ENCODE measurements at places on chromosomes 12 and 14. TPM values are rescaled to one million over a fixed set of nuclear protein-coding genes. Genes with fewer than 3 reads are reported as not detected.

GRCh38 chr12:84976133-84976532, 59.9 kb downstream of the TSPAN19 start:
- no peaks in the 10 kb centered on the region for H3K36me3 ChIP-seq
- H3K27me3 ChIP-seq = no peaks in the 10 kb centered on the region
- H3K4me1 ChIP-seq = no peaks in the 10 kb centered on the region
- no peak overlapping the region for H3K27ac ChIP-seq
- no peak overlapping the region for H3K4me3 ChIP-seq

GRCh38 chr12:124418156-124418555, 123.3 kb downstream of the RFLNA start:
- H3K4me3 ChIP-seq = no peak overlapping the region
- H3K36me3 ChIP-seq = peaks cover 86% of the 10 kb centered on the region
- H3K27me3 ChIP-seq = no peaks in the 10 kb centered on the region
- no peaks in the 10 kb centered on the region for H3K4me1 ChIP-seq

- no peak overlapping the region for H3K4me3 ChIP-seq
- H3K27me3 ChIP-seq = no peaks in the 10 kb centered on the region
- H3K27ac ChIP-seq = no peak overlapping the region
- H3K36me3 ChIP-seq = no peaks in the 10 kb centered on the region
Observed at GRCh38 chr14:50403419-50403818, 6.7 kb upstream of the CDKL1 start.

- no peak overlapping the region for H3K27ac ChIP-seq
- H3K36me3 ChIP-seq = no peaks in the 10 kb centered on the region
- H3K4me1 ChIP-seq = no peaks in the 10 kb centered on the region
Observed at GRCh38 chr14:49364752-49365117, 221.4 kb downstream of the RPS29 start.

DNA sequence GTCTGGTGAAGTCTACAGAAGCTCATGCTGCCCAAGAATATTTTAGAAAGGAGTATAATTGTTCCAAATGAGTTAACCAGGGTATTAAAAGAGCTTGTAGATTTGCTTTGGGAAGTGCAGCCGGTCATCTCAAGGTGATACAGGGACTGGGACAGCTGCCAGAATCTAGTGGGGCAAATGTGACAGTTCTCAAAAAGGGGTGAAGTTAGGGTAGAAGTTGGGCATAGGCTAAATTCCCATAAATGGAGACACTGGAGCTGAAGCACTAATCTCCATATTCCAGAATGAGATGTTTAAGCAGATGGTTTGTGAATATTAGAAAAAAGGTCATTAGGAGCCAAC, 94.7 kb downstream of the ANO6 start:
- no peak for DNase-seq
- H3K4me1 ChIP-seq = no peaks in the 10 kb centered on the region
- no peak overlapping the region for H3K27ac ChIP-seq
- no peaks in the 10 kb centered on the region for H3K27me3 ChIP-seq

DNA sequence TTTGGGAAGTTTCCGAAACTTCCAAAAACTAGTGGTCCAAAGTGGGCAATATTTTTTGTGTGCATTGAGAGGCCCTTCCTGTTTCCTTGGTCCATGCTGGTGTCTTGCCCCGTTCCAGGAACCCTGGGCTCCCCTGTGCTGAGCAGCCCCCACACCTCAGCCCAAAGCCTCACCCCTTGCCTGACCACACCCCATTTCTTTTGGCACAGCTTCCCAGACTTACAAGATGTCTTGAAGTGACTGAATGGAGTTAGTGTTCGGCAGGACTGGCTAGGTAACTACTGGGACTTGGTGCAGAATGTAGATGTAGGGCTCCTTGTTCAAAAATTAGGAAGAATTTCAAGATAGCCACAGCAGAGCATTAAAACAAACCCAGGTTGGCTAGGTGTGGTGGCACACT, 68.6 kb downstream of the ETV6 start:
- H3K4me3 ChIP-seq = no peak overlapping the region
- H3K27me3 ChIP-seq = no peaks in the 10 kb centered on the region
- no peak overlapping the region for H3K27ac ChIP-seq
- H3K4me1 ChIP-seq = no peaks in the 10 kb centered on the region

- no peaks in the 10 kb centered on the region for H3K27me3 ChIP-seq
- no peaks in the 10 kb centered on the region for H3K4me1 ChIP-seq
- no peak overlapping the region for H3K27ac ChIP-seq
- DNase-seq = no peak
- H3K36me3 ChIP-seq = no peaks in the 10 kb centered on the region
- H3K4me3 ChIP-seq = no peak overlapping the region
Observed at GRCh38 chr14:57634335-57634734, 140.7 kb upstream of the CCDC198 start.

GRCh38 chr12:59459966-59460660, 135.7 kb upstream of the SLC16A7 start:
- H3K4me1 ChIP-seq = no peaks in the 10 kb centered on the region
- H3K27ac ChIP-seq = no peak overlapping the region
- no peaks in the 10 kb centered on the region for H3K36me3 ChIP-seq
- H3K4me3 ChIP-seq = no peak overlapping the region

DNA sequence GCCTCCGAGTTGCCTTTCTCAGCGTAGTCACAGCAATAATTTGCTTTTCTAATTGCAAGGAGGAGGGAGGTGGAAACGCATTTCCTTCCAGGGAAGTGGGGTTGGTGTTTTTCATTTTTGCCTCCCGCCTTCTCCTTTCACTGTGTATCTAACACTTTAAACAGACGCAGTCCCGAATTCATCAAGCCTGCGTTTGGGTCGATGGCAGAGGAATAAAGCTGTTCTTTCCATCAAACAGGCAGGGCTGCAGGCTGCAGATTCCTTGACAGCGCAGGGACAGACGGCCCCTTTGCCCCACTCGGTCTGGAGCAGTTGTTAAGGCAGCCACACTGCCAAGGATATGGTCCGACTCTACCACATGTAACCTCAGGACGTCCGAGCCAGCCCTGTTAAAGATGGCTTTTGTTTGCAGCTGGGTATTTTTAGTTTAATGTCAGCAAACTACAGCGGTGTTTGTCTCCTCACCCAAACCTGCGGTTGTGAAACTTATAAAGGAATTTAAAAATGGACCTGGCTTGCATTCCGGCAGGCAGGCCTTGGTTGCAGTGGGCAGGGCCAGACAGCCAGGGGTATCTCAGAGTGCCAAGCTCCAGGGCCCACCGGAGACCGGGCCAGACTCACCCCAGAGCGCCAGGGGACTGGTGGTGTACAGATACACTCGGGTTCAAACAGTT, 2.1 kb downstream of the CHST11 start:
- no peaks in the 10 kb centered on the region for H3K36me3 ChIP-seq
- H3K4me1 ChIP-seq = peaks cover 47% of the 10 kb centered on the region
- no peak for DNase-seq
- H3K4me3 ChIP-seq = peak overlapping the region; percentile 83
- H3K27ac ChIP-seq = peak overlapping the region; percentile 85
- H3K27me3 ChIP-seq = no peaks in the 10 kb centered on the region

GRCh38 chr14:100899884-100900771, 3.4 kb downstream of the RTL1 start:
- H3K4me3 ChIP-seq = no peak overlapping the region
- no peaks in the 10 kb centered on the region for H3K27me3 ChIP-seq
- H3K4me1 ChIP-seq = no peaks in the 10 kb centered on the region
- no peak for DNase-seq
- H3K27ac ChIP-seq = no peak overlapping the region
- no peaks in the 10 kb centered on the region for H3K36me3 ChIP-seq

DNA sequence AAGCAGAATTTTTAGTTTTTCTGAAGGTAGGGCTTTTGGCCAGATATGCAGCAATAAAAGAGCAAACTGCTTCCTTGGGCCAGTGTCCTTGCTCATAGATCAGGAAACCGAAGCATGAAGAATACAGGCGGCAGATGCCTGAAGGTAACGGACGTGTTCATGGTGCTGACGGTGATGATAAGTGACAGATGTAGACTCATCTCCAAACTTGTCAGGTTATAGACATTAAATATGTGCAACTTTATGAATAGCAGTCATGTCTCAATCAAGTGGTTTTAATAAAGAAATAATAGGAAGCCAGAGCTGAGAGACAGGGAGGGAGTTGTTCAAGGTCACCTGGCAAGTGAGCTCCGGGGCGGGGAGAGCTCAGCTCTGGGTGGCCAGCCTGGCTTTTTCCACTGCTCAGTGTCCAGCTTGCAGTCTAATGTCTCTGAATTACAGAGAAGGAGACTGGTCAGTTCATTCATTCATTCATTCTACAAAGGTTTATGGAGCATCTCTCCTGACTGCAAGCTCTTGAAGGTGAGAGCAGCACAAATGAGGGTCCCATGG, 1.0 kb downstream of the SERPINA5 start:
- H3K4me3 ChIP-seq = no peak overlapping the region
- H3K4me1 ChIP-seq = no peaks in the 10 kb centered on the region
- no peak for DNase-seq
- no peaks in the 10 kb centered on the region for H3K36me3 ChIP-seq
- H3K27ac ChIP-seq = no peak overlapping the region

The GALNT8 gene
- 0.29 TPM for total RNA-seq

The TAS2R43 gene
- total RNA-seq = 1.6 TPM

The TBX3 gene
- total RNA-seq = not detected

The EML5 gene
- total RNA-seq = 5.4 TPM

The COQ5 gene
- total RNA-seq = 29.3 TPM

The KCNMB4 gene
- 1.8 TPM for total RNA-seq

The THAP2 gene
- total RNA-seq = 14.4 TPM

The NTS gene
- not detected for total RNA-seq

Data from naive thymus-derived CD4-positive, alpha-beta T cell (primary cell).